Suprapubic skin (tissue), 4 donors: ENCODE measurements at places on chromosomes 12 and 14. TPM values are rescaled to one million over a fixed set of nuclear protein-coding genes. Genes with fewer than 3 reads are reported as not detected.

The TPPP2 gene
- not detected for total RNA-seq

DNA sequence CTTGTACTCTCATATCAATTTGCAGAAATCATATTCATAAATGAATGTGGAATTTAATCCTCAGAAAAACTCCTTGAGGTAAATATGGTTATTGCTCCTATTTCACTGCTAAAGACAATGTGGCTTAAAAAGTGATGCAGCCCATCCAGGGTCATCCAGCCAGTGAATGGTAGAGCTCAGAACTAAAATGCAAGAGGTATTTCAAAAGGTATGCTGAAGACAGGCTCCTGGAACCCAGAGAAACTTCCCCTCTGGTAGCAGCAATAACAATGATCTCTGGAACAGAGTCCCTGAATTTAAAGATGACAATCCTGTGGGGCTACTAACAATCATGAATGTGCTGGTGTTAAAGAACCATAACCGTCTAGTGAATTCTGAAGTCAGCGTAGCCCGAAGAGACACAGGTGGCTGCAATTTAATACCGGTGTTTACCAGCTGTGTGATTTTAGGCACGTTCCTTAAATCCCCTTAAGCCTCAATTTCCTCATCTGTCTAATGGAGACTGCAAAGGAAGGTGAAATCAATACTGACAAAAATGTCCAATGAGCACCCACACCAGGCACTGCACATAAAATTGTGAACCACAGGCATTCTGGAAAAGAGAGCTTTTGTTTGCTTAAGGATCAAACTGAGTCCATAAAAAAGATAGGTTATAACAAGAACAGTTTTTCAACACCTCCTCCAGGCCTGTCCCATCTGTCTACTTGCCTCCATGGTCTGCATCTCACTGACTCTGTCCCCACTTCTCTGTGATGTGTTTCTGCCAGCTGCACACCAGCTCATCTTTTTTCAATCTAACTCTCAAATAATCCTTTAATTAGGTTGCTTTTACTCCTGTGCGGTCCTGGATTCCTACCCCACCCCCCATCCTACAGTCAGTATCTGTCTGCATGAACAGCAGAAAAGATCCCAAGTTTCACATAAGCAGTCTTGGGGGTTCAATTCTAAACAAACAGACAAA, 10.5 kb downstream of the TM7SF3 start:
- DNase-seq: no peak

DNA sequence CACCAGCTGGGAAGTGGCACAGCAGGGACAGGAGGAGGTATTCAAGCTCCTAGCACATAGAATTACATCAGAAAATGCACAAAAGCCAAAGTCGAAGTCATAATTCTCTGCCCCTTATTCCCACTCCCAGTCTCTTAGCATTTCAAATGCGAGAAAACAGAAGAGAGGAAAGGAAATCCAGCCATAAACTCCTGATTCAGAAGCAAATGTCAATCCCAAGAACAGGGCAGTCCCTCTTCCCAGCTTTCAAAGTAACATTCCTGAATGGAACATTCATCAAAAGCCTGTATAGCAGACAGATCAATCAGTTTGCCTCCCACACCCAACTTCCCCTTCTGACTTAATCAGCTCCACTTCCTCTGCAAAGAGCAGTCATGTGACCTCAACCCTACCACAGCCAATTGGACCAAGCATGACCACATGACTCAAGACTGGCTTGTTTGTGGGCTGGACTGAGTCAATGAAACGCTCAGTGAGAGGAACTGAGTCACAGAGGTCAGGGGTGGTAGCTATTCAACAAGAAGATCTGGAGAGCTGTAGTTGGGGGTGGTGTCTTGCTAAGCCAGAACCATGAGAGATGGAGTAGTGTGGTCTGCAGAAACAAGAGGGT, 41.4 kb upstream of the TUNAR start:
- DNase-seq: no peak

GRCh38 chr14:48350971-48351370, 675.6 kb upstream of the MDGA2 start:
- DNase-seq: no peak

DNA sequence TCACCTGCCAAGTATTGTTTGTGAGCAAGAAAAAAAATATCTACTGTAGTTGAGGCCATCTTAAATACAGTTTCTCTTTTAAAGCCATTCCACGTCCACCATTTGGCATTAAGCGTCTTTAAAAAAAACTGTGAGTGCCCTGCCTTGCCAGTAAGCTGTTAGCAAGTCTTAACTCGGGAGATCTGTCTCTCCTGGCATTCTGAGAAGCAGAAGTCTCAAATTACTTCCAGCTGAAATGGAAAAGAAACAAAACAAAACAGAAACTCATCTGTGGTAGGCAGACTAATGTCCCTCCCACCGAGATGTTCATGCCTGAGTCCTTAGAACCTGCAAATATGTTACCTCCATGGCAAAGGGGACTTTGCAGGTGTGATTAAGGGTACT, 126.2 kb downstream of the CRADD start:
- no peak for DNase-seq

GRCh38 chr12:30691122-30691879, 4.4 kb downstream of the IPO8 start:
- DNase-seq: no peak
